ENCODE measurements at places on chromosomes 6 and 20.

DNA sequence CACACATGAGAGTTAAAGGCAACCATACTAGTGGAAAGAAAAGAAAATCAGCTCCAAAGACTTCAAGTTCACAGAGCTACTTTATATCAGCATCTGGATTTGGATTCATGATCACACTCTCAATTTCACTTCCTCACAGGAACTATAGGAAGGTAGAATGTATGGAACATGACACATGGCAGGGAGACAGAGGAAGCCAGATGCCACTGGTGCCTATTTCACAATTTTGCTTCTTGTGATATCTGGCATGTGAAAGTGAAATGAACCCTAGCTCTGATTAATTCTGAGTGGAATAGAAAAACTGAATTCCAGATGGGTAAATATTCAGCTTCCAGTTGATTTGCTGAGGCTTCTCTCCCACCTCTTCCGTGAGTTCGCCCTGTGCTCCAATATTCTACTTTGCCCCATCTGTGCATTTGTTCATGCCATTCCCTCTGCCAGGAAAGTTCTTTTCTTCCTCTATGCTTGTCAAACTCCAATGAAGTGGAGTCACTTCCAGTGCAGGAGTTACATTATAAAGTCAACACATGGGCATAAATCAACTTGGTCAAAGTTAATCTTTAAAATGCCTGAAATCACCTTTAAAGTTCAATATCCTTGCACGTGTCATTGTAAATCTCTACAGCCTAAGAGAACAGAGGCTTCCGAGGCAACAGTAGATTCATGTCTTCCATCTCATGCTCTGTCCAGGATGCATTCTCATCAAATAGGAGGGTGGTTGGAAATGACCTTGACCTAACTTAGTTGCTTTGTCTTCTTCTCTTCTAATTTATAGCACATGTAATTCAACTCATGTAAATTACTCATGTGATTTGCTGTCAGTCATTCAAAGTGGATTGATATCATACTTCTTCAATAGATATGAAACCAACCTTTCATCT, 275.3 kb downstream of the HIVEP2 start:
- no peak for DNase-seq

DNA sequence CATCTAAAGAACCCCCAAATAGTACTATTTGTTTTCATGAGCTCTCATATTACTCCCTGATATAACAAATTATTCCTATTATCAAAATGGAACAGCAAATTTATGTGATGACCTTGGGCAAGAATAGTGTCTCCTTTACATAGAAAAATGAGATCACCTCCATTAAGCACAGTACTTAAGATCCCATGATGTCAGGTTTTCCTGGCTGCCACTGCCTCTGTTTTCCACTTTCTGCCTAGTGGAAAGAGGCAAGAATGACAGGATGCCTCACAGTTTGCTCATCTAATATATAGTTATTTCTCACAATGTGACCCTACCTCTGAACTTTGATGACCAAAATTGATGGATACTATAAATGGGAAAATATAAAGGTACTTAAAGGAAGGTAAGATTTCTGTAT, 260.1 kb upstream of the SGK1 start:
- DNase-seq, result no peak

GRCh38 chr20:25376886-25377285, 13.7 kb downstream of the ABHD12 start:
- DNase-seq, result no peak

- no peak for DNase-seq
Observed at GRCh38 chr6:14142063-14142450, 24.5 kb downstream of the CD83 start.

GRCh38 chr6:736657-737446, 43.9 kb upstream of the EXOC2 start:
- no peak for DNase-seq
